Motor neuron (in vitro differentiated cells): ENCODE measurements at places on chromosomes 4 and X. TPM values are rescaled to one million over a fixed set of nuclear protein-coding genes. Genes with fewer than 3 reads are reported as not detected.

GRCh38 chrX:72714478-72714916 lies 391 bp upstream of the PHKA1 start:
- peak; percentile 75 for ATAC-seq

DNA sequence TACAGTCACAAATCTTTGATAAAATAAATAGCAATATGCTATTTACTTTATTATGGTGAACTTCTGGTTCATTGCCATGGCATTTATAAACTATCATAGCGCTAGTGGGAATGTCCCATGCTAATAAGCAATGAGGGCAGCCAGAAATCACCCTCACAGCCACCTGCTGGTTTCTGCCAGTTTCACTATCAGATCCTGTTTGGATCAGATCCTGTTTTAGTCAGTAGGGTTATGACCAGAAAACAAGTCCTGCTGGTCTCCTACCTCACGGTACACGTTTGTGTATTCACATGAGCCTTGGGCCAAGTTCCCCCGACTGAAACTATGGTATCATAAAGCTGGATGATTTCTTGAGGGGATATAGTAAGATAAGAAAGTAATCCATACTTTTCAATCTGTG lies 17.7 kb downstream of the FOXR2 start:
- no peak for ATAC-seq

GRCh38 chrX:155225774-155226173 lies 9.5 kb downstream of the VBP1 start:
- ATAC-seq, result no peak

- ATAC-seq, result no peak
Observed at GRCh38 chr4:27414887-27415731, 554.5 kb downstream of the STIM2 start.

- ATAC-seq, result no peak
Observed at GRCh38 chr4:129623233-129623875, 527.4 kb downstream of the C4orf33 start.

- no peak for ATAC-seq
Observed at GRCh38 chr4:179855469-179855868, 2387.7 kb upstream of the TENM3 start.

DNA sequence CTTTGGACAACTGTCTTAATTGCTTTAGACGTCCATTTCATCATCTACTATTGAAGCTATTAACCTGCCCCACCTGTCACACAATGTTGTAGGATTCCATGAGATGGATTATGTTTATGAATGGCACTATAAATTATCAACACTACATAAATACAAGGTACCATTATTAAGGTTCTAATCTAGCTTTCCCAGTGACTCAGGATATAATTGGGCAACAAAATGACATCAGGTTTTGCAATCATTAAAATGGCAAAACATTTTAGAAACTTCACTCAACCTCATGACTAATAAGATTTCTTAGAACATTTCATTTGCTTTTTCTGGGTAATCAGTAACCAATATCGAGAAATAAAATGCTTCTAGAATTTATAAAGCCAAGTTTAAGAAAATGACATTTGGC lies 9.2 kb downstream of the HOPX start:
- no peak for ATAC-seq

- no peak for ATAC-seq
Observed at GRCh38 chrX:112820364-112821268, 20.0 kb downstream of the AMOT start.

GRCh38 chr4:137946453-137947174 lies 295.5 kb downstream of the SLC7A11 start:
- no peak for ATAC-seq

- ATAC-seq, result no peak
Observed at GRCh38 chr4:7108660-7109059, 40.8 kb upstream of the GRPEL1 start.

- peak; percentile 70 for ATAC-seq
Observed at GRCh38 chr4:153143527-153144348, 60.5 kb upstream of the TRIM2 start.

DNA sequence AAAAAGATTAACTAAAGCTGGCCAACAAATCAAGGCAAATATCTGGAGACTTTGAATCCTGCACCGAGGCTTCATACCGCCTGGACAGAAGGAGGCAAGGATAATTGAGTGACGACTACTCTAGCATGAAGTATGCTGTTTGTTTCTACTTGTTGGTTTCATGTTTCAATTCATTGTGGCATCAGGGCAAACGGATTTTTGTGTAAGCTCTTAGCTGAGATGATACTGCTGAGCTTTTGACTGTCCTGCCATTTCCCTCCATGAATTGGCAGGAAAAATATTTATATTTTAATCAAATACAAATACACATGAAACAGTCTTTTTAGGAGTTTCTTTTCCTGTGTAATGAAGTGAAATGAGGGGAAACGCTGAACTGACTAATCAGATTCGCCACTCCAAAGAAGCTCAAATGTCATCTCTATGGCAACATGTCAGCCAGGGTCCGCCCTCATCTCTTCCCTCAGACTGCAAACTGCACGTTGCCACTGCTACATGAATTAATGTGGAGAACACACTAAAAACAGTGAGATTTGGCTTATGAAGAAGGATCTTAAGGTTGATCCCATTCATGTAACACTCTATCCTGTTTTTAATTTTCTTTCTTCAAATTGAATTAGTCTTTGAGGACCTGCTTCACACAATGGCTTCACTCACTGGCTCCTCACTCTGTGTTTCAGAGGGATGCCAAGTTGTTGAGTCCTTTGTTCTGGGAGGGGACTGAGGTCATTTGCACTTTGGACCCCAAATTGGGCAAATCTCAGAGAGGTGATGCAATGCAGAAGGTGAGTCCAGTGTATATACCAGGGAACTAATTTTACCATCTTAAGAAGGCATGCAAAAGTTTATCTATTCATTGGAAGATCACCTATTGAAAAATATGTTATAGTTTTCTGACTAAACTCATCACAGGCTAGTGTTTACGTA lies 149.6 kb upstream of the MID1 start:
- peak; percentile 89 for ATAC-seq

- ATAC-seq, result no peak
Observed at GRCh38 chr4:111209706-111210105, 586.8 kb upstream of the PITX2 start.

DNA sequence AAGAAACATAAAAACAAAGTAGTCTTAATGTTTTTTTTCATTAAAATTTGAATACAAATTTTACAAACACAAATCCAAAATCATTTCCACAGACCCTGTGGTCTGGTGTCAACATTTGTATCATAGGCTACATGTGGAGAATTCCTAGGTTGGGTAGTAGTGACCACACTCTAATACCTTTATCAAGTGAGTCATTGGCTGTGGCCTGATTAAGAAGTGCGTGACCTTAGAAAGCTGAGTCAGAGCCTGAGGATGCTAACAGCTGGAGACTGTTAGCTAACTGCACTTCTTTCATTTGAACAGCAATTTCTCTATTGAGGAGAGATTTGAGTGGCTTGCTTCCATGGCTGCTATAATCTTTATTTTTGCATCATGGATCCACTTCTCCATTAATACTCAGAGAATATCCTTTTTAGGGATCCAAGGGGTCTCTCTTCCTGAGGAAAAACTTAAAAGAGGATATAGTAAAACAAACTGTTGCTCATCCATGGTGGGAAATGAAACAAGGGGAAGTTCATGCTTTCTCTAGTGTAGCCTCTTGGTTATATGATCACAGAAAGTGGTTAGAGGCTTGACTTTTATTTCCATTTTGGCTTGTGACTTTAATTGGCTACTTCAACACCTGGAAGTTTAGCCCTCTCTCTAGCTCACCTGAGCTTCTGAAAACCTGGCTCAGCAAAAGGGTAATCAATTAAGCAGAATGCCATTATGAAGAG lies 335.8 kb downstream of the PABPC4L start:
- ATAC-seq, result peak; percentile 87

DNA sequence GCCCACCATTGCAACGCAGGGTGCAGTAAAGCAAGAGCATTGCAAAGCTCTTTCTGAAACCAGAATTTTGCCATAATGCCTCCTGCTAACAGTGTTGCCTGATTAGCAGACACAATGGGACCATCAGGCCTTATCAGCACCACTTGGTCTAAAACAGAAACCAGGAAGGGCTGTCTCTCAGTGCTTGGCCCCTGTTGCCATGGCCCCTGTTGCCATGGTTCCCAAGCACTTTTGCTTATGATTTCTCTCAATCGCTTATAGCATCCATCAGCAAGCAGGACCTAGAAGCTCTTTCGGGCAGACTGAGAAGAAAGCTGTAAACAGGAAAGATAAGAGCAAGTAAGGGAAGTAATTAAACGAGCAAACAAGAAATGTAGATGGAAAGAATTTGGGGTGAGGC lies 36.8 kb downstream of the RTL5 start:
- no peak for ATAC-seq

DNA sequence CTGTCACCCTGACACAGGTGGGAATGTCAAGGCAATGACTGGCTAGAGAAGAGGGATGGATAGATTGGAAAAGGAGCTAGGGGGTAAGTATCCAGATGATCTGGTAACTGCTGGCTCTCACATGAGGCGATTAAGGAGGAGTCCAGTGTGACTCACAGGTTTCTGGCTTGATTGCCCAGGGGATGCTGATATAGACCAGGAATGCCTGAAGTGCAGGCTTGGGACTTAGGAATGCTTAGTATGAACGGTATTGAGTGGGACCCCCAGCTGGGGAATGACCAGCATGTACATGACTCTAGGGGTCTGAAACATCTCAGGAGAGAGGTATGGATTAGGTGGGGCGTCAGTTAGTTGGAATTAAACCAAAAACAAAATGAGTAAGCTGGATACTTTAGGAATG lies 65.8 kb upstream of the PRPS1 start:
- no peak for ATAC-seq

- no peak for ATAC-seq
Observed at GRCh38 chr4:2816401-2816954, 23.6 kb downstream of the SH3BP2 start.

GRCh38 chrX:17481086-17481485 lies 106.1 kb downstream of the NHS start:
- no peak for ATAC-seq

DNA sequence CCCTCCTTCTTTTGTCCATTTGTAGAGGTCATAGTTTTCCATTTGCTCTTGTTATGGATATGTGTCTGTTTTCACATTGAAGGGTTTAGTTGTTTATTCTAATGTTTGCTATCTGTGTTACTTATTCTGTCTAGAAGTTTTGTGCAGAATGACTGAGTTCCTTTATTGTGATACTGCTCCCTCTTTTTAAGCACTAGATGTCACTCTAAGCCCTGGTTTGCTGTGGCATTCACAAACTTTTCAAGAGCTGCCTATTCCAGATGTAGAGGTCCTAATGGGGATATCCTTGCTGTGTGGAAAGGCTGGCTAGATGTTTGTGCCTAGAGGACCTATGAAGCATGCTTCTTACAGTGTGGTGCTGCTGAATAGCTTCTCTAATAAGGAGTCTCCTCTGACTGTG lies 338.6 kb downstream of the SPIN4 start:
- no peak for ATAC-seq

DNA sequence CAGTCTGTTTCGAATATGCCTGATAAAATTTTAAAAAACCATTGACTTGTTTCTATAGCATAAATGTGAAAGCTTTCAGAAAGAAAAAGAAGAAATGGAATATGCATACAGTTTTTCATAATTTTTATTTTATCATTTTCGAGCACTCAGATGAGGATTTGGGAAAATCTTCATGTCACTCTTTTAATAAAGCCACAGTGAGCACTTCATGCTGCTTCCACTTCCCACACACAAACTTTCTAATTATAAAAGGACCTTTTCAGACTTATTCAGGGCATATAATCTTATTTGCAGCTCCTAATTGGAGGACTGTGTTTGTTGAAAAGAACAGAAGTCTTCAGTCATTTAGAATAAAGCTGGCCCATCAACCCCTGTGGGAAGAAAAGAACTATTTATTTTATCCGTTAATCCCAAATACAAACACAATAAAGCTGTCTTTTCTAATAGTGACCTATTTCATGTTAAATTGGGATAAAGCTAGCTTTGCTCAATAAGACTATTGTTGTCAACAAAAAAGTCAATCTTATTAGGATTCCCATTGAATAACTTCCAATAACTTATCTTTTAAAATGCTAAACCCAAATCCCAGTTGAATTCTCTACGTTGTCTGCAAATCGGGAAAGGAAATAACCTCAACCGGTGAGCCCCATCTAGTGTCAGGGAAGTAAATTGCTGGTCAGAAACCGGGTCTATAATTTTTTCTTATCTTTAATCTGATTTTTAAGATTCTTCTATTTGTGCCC lies 211.5 kb downstream of the PDGFRA start:
- no peak for ATAC-seq

The FGF5 gene
- 1.4 and 2.2 TPM in 2 replicates for total RNA-seq

The FRMD7 gene
- total RNA-seq, result 0.31 and 0.38 TPM in 2 replicates

The MAGEA8 gene
- total RNA-seq, result not detected in 2 replicates

The AR gene
- total RNA-seq, result 1.3 and 1.8 TPM in 2 replicates
